ENCODE measurements at places on chromosomes 5 and 9.

- no peak for DNase-seq
Observed at GRCh38 chr9:87062746-87063145, 115.4 kb upstream of the GAS1 start.

DNA sequence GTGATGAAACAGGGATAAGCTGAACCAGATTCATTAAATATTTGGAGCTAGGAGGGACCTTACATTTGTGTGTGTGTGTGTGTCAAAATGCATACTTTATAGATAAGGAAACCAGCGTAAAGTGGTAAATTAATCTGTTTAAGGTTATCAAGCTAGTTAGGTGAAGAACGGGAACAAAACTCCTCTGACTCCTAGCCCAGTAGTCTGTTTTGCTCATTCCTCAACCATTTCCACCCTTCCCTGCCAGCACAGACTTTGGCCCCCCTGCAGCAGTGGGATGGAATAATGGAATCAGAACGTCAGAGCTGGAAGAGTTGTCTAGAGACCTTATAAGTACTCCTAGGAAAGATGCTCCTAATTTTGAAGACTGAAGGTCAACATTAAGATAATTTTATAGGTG is 6.5 kb downstream of the AGXT2 start:
- no peak for DNase-seq

DNA sequence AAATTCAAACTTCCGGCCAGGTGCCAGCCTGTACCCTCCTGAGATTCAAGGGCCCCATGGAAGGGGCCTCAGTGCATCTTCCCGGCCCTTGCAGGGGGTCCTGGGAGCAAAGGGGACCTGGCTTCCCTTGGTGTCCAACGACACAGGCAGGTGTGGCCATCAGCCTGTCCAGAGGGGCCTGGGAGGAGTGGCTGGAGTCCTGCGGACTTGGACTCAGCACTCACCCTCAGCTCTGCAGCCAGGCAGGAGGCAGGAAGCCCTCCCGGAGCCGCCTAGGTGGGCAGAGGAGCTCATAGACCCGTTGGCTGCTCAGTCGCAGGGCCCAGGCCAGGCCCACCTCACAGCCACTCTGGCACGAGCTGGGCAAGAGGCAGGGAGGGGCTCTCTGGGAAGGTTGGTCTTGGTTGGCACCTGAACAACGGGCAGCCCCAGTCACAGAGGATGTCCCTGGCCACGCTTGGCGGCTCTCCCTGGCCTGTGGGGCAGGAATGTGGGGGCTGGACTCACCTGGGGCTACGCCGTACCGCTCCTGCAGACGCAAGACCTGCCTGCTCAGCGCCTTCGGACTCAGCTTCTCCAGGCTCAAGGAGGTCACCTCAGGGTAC is 53.8 kb upstream of the NRARP start:
- no peak for DNase-seq

DNA sequence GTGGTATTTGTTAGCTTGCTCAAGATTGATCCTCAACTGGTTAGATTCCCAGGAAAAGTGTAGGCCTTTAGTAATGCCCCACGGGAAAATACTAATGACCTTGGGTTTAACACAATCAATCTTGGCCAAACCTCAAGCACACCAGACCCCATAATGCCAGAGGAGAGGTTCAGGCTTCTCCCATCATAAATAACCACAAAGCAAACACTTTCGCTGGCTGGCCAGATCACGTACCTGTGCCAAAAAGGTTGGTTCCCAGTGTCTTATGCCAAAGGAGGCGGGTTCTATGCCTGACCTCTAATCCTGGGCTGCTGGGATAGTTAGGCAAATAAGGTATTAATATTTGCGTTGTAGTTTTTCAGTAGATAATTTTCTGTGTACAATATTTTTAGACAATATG is 379.2 kb upstream of the CDH18 start:
- DNase-seq, result no peak

DNA sequence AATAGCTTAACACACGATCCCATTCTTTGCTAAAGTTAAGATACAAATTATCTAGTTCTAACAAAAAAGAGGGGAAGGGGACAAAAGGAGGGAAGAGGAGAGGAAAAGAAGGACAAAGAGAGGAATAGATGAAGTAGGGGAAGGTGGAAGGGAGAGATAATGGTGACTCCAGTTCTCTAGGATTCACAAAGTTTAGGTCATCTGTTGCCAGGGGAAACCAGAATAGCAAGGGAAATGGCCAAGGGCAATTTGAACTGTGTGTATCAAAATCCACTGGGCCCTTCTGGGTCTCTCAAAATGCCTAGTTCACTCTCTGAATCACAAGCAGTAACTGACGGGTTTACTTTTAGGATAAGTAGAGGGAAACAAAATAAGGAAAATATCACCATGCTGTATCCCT is 7.6 kb downstream of the SLC24A2 start:
- no peak for DNase-seq

- DNase-seq, result no peak
Observed at GRCh38 chr9:127768698-127769097, 9.8 kb downstream of the SH2D3C start.

DNA sequence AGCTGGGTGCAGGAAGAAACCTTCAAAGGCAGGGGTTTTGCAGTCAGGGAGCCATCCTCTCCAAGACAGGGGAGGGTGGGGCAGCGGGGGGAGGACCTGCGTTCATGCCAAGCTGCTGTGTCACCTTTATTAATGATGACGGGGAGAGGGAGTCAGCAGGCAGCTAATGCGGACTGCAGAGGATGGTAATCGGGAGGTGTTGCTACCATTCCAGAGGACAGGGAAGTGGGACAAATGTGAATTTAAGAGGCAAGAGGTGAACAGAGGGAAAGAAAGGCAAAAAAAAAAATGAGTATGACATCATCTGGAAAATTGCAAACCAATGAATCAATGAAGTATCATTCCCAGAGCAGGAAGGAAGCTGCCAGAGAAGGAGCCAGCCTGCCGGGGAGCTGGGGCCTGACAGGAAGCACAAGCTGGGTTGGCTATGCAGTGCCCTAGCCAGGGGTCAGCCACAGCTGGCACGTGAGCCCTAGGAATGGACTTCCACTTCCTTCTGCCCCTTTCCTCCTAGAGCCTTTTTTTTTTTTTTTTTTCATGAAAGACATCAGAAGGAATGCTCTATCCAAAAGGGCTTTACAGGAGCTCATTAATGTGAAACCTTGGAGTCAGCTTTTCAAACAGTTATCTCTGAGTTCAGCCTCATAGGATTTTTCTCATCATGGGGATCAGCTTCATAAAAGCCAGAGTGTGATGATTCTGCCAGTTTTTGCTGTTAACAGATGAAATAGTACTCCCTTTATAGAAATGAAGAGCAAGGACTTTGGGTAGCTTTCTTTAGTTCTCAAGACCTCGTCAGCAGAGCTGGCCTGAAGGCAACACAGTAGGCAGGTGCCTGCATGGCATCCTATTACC is 9.2 kb downstream of the INSYN2B start:
- DNase-seq, result no peak
